ENCODE measurements at places on chromosomes 13 and 19.

DNA sequence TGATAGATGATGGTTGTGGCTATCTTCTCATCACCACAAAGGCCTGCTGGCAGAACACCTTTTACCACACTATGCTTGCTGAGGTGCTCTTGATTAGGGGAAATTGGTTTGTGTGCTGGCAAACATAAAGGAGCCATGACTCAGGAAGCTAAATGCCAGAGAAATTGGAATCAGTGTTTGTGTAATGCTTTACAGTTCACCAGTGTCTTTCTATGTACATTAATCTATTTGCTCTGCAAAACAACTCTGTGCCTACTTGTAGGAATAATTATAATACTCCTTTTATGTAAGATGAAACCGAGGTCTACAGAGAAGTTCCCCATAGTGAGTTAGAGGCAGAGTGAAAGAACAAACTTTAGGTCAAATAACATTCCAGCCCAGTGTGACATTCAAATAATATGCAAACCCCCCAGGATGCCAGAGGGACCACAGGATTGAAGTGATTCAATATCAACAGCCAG is 390.5 kb upstream of the HTR2A start:
- no peak for DNase-seq

GRCh38 chr13:44373601-44374347 is at the start of gene SERP2:
Gene SERP2, plus strand, starts transcription at chr13:44373824. Its CDS starts 202 bp downstream, at chr13:44374026.
- DNase-seq = no peak

DNA sequence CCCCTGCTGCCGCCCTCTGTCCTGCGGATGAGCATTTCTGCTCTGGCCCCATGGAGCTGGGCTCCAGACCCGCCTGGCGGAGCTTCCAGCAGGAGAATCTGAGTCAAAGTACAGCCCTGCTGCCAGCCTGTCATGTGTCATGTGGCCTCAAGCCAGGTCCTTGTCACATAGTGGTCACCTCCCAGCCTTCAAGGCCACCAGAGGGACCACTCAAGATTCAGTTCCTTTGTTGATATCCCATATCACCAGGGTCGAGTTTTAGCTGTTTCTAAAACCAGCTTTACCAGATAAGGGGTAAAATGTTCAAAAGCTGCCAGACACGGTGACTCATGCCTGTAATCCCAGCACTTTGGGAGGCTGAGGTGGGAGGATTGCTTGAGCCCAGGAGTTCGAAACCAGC is 13.4 kb downstream of the THOP1 start:
- DNase-seq = no peak

GRCh38 chr13:110826861-110827672 is 87.8 kb downstream of the ANKRD10 start:
- DNase-seq = no peak

DNA sequence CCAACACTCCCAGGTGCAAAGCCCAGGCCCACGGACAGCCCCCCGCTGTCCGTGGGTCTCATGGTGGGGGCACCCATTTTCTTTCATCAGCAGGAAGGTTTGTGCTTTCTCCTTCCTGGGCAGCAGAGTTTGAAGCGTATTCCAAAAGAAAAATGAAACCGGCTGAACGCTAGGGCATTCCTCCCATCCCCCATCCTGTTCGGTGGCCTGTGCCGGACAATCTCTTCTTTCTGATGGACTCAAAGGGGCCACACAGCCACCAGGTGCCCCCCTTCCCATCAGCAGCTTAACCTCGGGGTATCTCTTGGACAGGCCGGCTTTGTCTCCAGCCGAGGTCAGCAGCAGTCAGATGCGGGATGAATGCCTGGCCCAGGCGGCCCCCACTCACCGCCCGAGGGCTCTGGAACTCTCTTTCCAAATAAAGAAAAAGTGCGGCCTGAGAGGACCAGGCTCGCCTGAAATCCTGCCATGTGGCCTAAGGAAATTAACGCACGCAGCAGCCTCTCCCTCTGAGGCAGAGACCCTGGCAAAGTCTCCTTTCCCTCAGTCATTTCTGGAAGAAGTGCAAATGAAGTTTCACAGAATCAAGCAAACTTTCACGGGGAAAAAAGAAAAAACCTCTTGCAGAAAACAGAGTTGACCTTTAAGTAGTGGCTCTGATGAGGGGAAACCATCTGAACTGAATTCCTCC is 67.8 kb downstream of the RASA3 start:
- DNase-seq = no peak

DNA sequence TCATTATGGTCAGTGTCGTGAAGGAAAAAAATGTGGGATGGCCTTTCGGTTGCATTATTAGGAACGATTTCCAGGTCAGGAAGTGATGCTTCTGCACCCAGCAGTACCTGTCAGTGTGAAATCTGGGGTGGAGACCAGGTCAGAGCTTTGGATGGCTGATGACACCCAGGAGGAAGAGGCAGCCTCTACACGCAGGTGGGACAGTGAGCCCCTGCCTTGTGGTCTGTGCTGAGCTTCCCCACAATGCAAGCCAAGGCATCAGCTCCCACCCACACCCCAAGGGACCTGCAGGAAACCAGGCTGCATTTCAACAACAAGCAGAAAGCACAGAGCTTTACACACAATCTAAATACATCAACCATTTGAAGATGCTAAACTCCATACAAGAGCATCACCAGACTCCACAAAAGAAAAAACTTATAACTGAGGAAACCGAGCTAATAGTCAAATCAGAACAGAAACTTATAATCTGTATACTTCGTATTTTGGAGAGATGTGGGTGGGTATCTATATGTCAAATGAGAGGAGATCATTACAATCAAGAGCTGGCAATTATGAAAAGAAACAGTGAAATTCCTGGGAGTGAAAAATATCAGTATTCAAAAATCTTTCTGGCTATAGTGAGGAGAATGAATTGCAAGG is 130.1 kb downstream of the ZDHHC20 start:
- no peak for DNase-seq

DNA sequence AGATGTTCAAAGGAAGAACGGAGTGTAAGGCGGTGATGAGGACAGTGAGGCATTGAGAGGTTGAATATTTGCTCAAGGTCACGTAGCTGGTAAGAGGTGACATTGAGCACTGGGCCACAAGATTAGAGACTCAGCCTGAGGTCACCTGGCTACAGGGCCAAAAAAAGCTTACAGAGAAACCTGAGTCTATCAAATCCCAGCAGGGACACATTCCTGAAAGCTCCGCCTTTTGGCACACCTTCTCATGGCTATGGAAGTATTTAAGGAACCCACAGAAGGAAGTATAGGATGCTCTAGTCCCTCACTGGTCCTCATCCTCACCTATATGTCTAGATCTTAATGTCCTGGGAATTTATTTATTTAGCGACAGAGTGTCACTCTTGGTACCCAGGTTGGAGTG is 17.4 kb downstream of the ZNF586 start:
- no peak for DNase-seq

GRCh38 chr13:101988140-101988539 is 413.7 kb downstream of the FGF14 start:
- no peak for DNase-seq

DNA sequence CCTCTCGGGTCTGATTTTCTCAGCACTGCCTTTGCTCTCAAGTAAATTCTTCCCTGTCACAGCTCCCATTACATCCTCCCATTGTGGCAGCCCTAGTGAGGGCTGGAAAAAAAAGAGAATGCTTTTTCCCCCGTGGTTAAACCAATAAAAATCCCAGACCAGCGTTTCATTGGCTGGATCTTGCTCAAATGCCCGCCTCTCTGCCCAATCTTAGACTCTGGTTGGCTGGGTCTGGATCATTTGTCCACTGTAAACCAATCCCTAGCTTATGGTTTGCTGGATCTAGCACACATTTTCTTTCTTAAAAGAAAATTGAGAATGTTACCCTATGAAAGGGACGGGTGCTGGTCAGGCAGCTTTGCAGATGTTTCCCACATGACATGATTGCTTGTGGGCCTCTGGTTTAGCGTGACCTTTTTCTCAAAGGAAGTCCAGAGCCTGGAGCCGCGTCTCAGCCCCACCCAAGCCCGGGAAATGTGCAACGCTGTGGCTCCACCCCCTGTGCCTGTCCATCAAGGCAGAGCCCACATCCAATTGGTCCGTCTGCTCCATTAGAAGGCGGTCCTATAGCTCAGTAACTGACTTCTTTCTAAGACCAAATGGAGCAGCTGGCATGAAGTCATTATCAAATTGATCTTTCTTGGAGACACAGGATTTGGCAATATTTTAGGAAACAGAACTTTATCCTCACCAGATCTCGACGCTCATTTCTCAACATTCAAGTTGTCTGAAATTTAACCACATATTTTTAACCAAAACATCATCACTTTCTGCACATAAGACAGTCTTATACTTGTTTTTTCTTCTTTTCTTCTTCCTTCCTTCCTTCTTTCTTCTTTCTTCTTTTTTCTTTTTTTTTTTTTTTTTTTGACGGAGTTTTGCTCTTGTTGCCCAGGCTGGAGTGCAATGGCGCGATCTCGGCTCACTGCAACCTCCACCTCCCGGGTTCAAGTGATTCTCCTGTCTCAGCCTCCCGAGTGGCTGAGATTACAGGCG is 2.6 kb upstream of the MCEMP1 start:
- no peak for DNase-seq

DNA sequence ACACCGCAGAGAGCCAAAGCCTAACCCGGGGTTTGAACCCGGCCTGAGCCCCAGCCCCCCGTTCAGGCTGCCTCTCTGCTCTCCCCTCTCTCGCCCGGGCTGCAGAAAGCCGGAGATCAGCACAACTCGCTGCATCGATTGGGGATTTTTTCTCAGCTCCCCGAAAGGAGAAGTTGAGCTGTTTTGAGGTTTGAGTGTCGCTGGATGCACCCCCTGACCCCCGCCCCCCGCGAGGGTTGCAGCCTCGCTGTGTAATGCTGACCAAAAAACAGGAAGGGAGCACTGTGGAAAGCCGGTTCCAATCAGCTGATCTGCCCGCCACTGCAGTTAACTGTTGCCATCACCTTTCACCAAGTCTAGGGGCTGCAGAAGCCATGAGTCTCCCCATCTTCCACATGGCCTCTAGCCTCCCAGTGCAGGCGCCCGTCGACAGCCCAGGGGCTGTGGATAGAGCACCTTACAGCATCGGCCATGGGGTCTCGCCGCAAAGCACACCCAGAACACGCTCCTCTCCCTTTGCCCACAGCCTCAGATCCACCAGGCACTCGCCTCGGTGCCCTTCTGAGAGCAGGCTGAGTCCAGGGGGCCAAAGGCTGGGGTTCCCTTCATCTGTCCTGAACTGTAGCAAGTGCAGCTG is 34.5 kb downstream of the MYO9B start:
- DNase-seq = no peak

GRCh38 chr13:67341406-67341805 is 111.3 kb upstream of the PCDH9 start:
- DNase-seq = no peak

DNA sequence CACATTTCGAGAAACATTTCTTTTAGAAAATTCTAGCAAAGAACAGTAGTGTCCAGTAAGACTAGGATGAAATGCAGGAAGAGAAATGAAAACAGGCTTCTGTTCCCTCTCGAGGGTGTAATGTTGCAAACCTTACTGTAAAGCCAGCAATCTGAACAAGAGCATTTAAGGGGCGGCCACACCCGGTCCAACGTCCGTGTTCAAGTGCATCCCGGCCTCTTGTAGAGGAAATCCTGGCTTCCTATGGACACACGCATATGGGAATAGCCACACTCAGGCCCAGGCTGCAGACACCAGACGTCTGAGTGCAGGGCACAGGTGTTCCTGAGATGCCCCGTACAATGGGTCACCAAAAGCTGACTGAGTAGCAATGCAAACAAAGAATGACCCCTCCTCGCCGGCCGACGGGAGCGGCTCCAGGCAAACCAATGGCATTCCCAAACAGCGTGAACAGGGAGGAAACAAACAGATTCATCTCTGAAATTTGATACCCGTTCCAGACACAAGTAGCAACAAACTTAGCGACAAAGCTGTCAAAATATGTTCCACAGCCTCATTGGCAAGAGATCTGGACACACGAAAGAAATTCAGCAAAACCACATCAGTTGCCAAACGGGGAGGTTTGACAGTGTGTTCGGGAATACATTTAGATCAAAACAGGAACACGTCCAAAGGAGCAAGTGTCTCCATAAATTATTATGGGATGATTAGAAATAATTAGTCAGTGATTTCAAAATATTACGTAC is 278.6 kb upstream of the TSHZ3 start:
- no peak for DNase-seq

DNA sequence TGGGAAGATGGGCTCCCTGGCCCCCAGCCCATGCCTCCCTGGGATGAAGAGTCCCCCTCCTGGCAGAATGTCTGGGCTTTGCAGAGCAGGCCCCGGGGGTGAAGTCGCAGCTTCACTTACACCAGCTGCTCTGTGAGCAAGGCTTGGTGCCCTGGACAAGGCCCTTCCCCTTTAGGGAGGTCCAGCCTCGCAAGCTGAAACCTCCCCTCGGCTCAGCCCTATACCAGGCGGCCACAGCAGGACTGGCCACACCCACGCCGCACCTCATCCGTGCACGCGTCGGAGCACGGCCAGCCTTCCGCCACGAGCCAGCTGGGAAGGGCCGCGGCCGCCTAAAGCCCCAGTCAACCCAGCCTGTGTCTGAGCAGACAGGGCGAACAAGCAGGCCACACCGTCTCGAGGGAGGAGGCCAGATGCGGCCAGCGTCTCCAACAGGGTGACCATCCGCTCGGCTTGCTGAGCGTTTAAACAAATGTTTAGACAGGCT is 83.2 kb upstream of the MCF2L start:
- DNase-seq = no peak

DNA sequence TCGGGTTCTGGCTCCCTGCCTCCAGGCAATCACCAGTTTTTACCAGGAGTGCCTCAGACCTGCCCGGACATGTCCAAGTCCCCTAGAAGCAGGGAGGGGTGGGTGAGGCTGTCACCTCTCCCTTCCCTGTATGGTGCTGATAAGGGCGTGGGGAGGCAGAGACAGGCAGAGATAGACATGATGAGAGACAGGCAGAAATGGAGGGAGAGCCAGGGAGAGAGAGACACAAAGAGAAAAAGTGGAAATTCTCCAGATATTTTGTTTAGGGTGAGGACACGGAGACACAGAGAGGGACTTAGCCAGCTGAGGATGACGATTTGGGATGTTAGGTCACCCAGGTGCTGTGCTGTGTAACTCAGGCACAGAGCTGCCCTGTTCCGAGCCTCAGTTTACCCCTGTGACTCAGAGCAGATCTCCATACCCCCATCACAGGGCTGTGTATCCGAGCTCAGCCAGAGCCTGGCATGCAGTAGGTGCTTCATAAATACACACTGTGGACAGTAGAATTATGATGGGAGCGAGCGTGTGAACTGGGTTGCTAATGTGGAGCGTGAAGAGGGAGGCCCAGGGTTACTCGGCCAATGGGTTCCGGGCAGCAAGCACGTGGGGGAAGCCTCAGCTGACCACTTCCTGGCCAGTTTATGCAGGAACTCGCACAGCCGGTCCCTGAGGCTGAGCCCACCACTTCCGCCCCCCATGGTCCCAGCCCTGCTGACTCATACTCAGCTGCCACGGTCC is 11.9 kb upstream of the GDF15 start:
- no peak for DNase-seq

DNA sequence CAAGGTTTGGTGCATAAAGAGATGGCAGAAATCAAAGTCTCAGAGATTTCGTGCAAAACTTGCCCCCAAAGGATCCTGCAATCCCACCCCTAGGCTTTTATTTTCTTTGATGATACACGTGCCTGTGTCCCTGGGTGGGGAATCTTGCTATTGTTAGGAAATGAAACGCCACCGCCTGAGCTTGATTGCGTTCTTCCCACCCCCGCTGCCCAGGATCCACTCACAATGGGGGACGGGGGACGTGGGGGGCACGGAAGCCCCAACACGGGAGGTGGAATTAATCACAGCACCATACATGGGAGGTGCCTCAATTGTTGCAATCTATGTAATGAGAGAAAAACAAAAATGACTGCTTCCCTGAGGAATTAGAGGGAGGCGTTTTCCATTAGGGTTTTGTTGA is 39.6 kb downstream of the ZNRF4 start:
- DNase-seq = no peak

- DNase-seq = no peak
Measured at GRCh38 chr13:104937881-104938280, 1597.6 kb downstream of the EFNB2 start.
